ENCODE measurements at places on chromosomes 6 and 20. TPM values are rescaled to one million over a fixed set of nuclear protein-coding genes. Genes with fewer than 3 reads are reported as not detected.

- H3K27ac ChIP-seq, result no peak overlapping the region
- H3K36me3 ChIP-seq, result no peaks in the 10 kb centered on the region
- no peak for DNase-seq
- no peaks in the 10 kb centered on the region for H3K27me3 ChIP-seq
- peaks cover 26% of the 10 kb centered on the region for H3K4me1 ChIP-seq
Measured at GRCh38 chr6:25966711-25967110, 4.1 kb downstream of the TRIM38 start.

Gene GRM1
- polyA plus RNA-seq, result 0.04 TPM

DNA sequence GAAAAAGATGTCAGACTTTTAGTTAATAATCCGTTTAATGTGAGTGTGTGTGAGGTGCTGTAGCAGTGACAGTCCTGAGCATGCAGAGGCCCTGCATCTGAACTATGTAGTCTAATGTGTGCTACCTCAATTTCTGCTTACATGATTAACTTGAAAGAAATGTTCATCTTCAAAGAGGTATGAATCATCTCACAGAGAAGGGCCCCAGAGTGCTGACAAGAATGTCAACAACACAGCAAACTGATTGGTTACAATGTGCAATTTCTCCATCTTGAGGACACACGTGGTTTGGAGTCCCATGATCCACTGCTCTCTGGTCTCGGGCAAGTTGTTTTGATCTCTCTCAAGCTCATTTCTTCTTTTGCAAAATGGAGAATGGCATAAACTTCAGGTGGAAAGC, 61.7 kb upstream of the EMILIN3 start:
- DNase-seq, result no peak
- peak overlapping the region; percentile 1 for H3K27ac ChIP-seq
- H3K4me1 ChIP-seq, result no peaks in the 10 kb centered on the region

GRCh38 chr6:35911871-35912653, 8.8 kb downstream of the SRPK1 start:
- H3K36me3 ChIP-seq, result no peaks in the 10 kb centered on the region
- no peak for DNase-seq
- H3K27me3 ChIP-seq, result no peaks in the 10 kb centered on the region

DNA sequence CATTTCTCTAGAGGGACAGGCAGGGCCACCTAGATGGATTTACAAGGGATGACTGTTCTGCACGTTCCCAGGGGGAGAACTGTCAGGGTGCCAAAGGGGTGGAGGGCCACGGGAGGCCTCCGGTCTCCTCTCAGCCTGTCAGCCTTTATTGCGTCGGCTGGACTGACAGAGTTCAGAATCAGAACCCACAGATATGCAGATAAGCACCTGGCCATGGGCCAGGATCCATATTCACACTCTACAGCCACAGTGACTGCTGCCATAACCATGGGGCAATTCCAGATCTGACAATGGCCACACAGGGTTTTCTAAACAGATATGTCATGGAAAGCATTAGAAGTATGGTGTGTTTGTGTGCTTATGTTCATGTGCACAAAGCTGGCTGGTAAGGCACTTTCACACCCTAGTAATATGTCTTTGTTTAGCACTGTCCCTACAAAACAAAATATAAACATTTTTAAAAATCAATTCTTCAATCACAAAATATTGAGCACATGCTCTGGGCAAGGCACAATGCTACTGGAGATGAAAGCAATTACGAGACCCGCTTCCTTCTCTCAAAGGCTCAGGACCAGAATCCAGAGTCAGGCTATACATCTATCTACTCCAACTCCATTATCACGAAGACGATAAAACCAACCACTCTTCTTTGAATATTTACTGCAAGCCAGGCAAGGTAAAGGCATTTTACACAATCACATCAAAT, 29.1 kb downstream of the TRAM2 start:
- no peaks in the 10 kb centered on the region for H3K36me3 ChIP-seq
- no peak overlapping the region for H3K4me3 ChIP-seq
- H3K27ac ChIP-seq, result no peak overlapping the region
- peak; percentile 57 for DNase-seq

- no peaks in the 10 kb centered on the region for H3K27me3 ChIP-seq
- DNase-seq, result no peak
- no peak overlapping the region for H3K4me3 ChIP-seq
- H3K27ac ChIP-seq, result no peak overlapping the region
- H3K4me1 ChIP-seq, result peaks cover 17% of the 10 kb centered on the region
Measured at GRCh38 chr6:25196464-25196863, 82.7 kb upstream of the CARMIL1 start.

Gene CABLES2
- 2.8 TPM for polyA plus RNA-seq

Gene EYS
- 0.04 TPM for polyA plus RNA-seq

Gene POU3F2
- polyA plus RNA-seq, result 0.04 TPM

DNA sequence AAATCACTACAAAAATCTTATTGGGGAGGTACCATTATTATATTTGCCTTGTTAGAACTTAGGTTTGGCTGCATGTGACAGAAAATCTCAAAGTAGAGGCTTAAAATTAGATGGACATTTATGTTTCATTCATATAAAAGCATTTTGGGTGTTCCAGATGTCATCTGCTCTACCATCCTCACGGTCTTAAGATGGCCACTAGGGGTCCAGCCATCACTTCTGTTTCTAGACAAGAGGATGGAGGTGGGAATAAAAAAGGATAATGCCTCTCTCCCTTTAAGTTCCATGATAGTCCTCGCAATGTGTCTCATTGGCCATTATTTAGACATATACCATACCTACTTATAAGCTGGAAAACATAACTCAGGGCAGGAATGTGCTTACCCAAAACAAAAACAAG, 929.5 kb downstream of the KIF16B start:
- no peaks in the 10 kb centered on the region for H3K4me1 ChIP-seq
- no peaks in the 10 kb centered on the region for H3K36me3 ChIP-seq
- no peak for DNase-seq
- no peaks in the 10 kb centered on the region for H3K27me3 ChIP-seq
- no peak overlapping the region for H3K27ac ChIP-seq
- no peak overlapping the region for H3K4me3 ChIP-seq

GRCh38 chr6:137849181-137849980, 17.7 kb upstream of the TNFAIP3 start:
- DNase-seq, result no peak
- H3K27me3 ChIP-seq, result no peaks in the 10 kb centered on the region
- H3K4me1 ChIP-seq, result peaks cover 10% of the 10 kb centered on the region

DNA sequence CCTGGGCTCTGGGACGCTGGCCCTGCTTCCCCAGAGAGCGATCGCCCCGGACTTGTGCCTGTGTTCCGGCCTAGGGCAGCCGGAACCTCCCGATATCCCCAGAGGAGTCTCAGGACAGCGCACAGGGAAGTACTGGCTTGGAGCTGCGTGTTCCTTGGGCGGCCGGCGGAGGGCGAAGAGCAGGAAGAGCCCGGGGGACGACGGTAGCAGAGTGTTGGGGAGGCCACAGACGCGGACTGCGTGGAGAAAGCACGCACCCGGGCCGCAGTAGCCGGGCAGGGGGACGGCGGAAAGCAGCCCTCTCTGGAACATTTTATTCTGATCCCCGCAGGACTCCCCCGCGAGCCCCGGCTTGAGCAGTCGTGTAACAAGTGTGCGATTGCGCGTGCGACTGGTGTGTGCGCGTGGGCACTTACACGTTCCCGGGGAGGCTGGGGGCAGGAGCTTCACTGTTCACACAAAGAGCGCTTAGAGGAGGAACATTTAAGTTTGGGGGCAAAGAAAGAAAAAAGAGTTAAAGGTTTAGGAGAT, 36.1 kb downstream of the NCR2 start:
- H3K36me3 ChIP-seq, result no peaks in the 10 kb centered on the region
- H3K4me1 ChIP-seq, result peaks cover 16% of the 10 kb centered on the region
- no peak overlapping the region for H3K27ac ChIP-seq
- no peak overlapping the region for H3K4me3 ChIP-seq
- H3K27me3 ChIP-seq, result peaks cover 70% of the 10 kb centered on the region
- DNase-seq, result peak; percentile 35

Data from adrenal gland (tissue), 19 donors.